ENCODE measurements at places on chromosomes 13 and 19.

- no peak for DNase-seq
Observed at GRCh38 chr13:34078334-34078999, 260.5 kb downstream of the RFC3 start.

DNA sequence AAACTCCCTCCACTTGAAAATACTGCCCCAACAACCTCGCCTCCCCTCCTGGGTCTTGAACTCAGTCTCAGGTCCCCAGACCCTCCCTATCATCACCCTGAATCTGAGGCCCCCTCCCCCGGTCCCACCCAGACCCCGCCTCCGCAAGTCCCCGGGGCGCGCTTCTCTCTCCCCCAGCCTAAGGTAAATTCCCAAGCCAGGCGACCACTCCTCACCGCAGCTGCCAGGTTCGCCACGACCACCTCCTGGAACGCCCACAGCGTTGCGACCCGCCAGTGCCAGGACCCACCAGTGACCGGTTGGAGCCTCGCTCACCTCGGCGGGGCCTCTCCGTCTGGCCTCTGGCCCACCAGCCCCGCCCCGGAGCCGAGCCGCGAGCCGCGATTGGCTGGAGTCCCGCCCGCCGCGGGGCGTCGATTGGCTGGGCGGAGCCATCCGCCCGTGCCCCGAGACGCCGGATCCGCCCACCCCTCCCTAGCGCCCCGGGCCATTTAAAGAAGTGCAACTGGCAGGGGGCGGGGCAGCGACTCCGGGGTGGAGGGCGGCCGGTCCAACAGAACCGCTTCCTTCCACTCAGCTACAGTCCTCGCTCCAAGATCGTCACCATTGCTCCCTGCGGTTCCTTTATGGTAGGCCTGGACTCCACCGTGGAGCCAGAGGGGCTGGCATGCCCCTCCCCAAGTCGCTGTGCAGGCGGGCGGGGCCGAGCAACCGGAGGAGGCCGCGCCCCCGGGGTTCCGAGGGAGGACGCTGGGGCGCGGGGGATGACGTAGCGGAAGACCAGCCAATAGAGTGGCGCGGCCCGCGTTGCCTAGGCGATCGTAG is at the start of gene SERTAD3:
Gene SERTAD3 (minus strand): TSS at position 336 of the 825 bp plus-strand sequence. CDS start 2,255 bp downstream, outside the sequence.
- peak; percentile 98 for DNase-seq

- DNase-seq = no peak
Observed at GRCh38 chr13:101942038-101942437, 459.8 kb downstream of the FGF14 start.

DNA sequence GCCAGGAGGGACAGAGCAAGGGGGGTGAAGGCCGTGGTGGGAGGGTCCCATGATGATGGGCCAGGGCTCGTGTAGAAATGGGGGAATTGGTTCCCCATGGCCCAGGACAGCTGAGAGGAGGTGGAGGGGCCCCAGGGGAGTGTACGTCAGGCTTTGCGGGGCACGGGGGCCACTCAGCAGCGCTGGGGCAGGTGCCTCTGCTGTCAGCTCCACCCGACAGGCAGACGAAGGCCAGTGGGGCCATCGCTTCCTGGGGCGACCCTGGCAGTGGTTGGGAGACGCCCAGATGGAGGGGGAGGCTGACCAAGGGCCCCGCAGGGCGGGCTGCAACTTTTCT is 1.9 kb upstream of the TEKTIP1 start:
- no peak for DNase-seq

DNA sequence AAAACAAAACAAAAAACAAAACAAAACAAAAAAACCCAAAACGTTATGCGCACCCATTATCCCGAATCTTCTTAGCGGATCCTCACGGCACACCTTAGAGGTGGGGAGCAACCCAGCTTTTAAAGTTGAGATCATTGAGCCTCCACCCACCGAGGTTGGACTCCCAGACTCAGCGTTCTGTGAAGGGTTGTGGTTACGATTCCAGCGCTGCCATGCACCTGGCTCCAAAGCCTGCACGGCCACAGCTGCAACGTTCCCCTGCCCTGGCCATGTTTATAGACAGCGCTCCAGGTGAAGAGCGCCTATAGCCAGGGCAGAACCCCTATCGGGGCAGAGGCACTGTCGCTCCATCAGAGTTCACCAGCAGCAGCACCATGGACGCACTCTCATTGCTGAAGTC is 18.7 kb upstream of the LILRA2 start:
- DNase-seq = no peak

- no peak for DNase-seq
Observed at GRCh38 chr13:60335531-60335930, 61.5 kb upstream of the TDRD3 start.

GRCh38 chr19:19835560-19836038 is 14.0 kb upstream of the ZNF506 start:
- no peak for DNase-seq

- no peak for DNase-seq
Observed at GRCh38 chr19:14328406-14328805, 52.8 kb upstream of the ADGRE5 start.

GRCh38 chr13:40682449-40683240 is 16.2 kb upstream of the FOXO1 start:
- DNase-seq = no peak

DNA sequence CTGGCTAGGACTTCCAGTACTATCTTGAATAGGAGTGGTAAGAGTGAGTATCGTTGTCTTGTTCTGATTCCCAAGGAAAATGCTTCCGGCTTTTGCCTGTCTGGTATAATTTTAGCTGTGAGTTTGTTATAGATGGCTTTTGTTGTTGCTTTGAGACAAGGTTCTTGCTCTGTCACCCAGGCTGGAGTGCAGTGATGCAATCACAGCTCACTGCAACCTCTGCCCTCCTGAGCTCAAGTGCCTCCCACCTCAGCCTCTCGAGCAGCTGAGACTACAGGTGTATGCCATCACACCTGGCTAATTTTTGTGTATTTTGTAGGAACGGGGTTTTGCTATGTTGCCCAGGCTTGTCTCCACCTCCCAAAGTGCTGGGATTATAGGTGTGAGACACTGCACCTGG is 6.1 kb upstream of the ZNF543 start:
- DNase-seq = no peak

- DNase-seq = no peak
Observed at GRCh38 chr13:98405690-98406344, 171.1 kb downstream of the STK24 start.

- peak; percentile 91 for DNase-seq
Observed at GRCh38 chr19:18932216-18932841, 8.7 kb downstream of the HOMER3 start.

GRCh38 chr13:98187155-98187964 is 10.3 kb upstream of the RNF113B start:
- DNase-seq = no peak

DNA sequence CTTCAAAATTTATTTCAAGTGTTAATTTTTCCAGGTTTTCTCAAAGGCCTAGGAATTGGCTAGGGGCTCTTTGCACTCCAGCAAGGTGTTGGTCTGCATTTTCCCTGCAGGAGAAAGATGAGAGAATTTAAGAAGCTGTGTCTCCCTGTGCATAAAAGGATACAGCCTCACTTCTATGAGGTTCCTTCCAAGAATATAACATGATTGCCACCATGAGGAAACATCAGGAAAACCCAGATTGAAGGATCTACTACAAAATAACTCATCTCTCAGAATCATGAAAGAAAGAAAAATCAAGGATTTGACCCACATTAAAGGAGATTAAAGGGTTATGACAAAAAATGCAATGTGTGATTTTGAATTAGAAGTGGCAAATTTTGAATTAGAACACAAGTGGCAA is 69.9 kb downstream of the RUBCNL start:
- no peak for DNase-seq

GRCh38 chr13:29540334-29540733 is 55.2 kb downstream of the SLC7A1 start:
- DNase-seq = no peak

GRCh38 chr13:77034881-77035280 is 7.9 kb upstream of the FBXL3 start:
- no peak for DNase-seq

- peak; percentile 63 for DNase-seq
Observed at GRCh38 chr13:74287724-74288169, 153.5 kb upstream of the KLF12 start.

DNA sequence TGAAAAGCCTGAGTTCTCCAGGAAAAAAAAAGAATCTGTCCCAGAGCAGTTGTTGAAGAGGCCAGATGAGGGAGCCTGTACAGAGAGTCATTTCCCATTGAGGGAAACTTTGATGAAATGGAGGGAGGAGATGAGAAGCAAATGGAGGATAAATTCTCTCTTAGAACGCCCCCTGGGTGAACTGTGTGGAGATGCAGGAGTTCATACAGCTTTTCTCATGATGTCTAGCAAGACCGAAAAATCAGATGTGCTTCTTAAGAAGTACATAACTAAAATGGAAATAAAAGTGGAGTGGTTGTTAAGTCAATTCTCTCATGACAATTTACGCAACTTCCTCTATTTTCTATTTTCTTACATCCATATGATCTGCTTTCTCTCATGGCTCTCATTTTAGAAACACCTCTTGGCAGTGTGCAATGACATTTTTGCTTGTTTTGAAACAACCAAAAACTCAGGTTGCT is 1263.1 kb downstream of the PCDH9 start:
- no peak for DNase-seq

DNA sequence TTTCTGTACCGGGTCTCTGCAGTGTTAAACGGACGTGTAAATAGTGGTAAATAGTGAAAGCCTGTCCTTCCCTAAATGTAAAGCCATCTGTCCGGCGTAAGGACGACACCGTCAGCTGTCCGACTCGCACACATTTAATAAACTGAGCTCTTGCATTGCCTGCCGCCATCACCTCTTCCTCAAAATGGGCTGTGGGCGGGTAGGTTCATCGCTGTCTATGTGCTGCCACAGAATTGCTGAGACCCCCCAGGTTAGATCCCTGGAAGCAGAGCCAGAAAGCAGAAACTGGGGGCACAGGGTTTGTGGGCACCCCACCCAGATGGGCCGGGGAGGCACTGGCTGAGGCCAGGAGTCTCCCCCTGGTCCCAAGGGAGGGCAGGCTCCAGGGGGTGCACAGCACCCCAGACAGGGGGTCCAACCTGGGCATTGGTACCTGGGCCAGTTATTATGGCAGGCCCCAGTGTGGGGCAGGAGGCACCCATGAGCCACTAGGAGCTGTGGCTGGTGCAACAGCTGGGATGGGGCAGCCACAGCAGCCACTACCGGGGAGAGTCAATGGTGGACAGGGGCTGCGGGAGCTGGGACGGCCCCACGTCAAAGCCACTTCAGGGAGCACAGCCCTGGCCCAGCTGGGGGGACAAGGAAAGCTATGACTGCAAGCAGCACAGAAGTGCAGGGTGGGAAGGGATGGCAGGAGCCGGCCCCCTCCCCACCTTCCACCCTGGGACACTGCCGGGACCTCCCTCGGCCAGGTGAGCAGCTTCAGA is 5.7 kb downstream of the C19orf25 start:
- DNase-seq = no peak

- DNase-seq = no peak
Observed at GRCh38 chr19:11708457-11708856, 30.3 kb downstream of the ZNF823 start.

DNA sequence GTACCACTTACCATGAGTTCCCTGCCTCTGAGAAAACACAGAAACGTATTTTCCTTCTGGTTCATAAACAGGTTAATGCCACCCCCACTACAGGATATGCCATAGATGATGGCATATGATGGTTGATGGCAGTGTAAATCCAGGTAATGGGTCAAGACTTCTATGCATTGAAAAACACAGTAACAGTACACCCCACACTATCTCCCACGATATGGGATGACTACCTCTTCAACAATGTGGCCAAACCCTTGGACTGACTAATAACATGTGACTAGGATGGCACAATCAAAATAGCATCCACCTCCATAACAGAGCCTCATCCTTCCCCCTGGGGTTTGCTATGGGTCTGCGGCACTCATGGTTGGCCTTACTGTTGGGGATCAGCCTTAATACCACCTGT is 22.0 kb downstream of the ZNF235 start:
- DNase-seq = no peak
